HS-27A (cell line): ENCODE measurements at places on chromosomes 16 and 17.

DNA sequence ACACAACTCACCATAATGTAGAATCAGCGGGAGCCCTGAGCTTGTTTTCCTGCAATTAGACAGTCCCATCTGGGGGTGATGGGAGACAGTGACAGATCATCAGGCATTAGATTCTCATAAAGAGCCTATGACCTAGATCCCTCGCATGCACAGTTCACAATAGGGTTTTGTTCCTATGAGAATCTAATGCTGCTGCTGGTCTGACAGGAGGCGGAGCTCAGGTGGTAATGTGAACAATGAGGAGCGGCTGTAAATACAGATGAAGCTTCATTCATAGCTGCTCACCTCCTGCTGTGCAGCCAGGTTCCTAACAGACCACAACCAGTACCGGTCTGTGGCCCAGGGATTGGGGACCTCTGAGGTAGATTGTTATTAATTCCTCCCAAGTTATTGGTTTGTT is 2.9 kb upstream of the DOK4 start:
- no peak for DNase-seq

- no peak for DNase-seq
These were observed 46.4 kb upstream of the KLHDC4 start for GRCh38 chr16:87812200-87812656.

GRCh38 chr16:31141489-31142108 is 6.1 kb upstream of the PRSS8 start:
- DNase-seq = no peak

- no peak for DNase-seq
These were observed 952 bp downstream of the CD300A start for GRCh38 chr17:74467221-74467951.

DNA sequence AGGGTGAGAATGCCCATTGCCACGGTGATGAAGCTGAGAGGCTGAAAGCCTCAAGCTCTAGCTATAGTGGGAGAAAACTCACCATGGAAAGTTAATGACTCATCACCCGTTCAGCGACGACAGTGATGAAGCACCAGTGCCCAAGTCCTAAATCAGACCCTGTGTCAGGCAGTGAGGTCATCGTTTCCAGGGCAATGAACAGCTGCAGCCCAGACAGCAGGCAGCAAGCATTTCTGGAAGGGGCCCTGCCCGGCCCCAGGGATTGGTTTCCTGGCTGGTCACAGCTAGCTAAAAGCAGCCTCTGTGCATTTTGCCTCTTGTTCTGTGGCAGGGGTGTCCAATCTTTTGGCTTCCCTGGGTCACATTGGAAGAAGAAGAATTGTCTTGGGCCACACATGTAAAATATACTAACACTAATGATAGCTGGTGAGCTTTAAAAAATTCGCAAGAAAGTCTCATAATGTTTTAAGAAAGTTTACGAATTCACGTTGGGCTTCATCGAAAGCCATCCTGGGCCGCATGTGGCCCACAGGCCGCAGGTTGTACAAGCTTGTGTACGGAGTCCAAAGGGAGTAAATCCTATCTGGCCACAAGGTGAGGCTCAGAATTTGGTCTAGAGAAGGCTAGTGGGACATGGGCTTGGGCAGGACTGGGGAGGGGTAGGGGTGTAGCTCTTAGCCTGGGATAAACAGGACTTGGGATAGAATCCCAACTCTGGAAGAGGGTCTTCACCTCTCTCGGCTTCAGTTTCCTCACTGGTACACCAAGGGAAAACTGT is 40.6 kb downstream of the MIS12 start:
- DNase-seq = peak; percentile 75

GRCh38 chr17:40536295-40537171 is 28.7 kb downstream of the CCR7 start:
- DNase-seq = no peak

GRCh38 chr16:55622930-55623561 is 32.7 kb upstream of the SLC6A2 start:
- DNase-seq = no peak

DNA sequence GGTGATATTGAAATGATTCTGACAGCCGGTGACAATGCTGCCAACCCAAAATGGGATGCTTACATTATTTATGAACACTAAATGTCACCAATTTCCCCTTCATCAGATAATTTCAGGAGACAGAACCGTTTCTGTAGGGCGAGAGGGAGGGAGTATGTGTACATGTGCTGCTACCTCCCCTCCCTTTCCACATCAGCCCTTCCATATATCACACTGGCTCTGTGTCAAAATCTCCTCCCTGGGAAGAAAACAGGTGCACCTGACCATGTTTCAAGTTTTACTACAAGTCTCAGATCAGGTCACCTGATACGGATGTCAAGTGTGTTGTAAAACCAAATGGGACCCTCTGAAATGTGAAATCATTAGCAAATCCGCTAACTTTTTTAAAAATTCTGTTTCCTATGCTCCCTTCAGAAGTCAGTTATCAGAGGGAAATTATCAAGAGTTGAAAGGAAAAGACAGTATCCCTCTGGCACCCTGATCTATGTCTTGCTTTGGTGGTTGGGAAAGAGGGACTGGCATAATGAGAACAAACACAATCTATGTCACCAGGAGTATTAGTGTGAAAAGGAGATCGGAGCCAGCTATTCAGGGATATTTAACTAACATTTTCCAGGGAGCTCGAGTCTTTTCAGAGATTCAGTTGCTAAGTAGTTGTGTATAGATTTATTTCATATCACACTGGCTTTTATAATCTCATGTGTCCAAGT is 1002.3 kb upstream of the CDH8 start:
- no peak for DNase-seq

- no peak for DNase-seq
These were observed 52.0 kb downstream of the TNFRSF13B start for GRCh38 chr17:16919663-16920627.

DNA sequence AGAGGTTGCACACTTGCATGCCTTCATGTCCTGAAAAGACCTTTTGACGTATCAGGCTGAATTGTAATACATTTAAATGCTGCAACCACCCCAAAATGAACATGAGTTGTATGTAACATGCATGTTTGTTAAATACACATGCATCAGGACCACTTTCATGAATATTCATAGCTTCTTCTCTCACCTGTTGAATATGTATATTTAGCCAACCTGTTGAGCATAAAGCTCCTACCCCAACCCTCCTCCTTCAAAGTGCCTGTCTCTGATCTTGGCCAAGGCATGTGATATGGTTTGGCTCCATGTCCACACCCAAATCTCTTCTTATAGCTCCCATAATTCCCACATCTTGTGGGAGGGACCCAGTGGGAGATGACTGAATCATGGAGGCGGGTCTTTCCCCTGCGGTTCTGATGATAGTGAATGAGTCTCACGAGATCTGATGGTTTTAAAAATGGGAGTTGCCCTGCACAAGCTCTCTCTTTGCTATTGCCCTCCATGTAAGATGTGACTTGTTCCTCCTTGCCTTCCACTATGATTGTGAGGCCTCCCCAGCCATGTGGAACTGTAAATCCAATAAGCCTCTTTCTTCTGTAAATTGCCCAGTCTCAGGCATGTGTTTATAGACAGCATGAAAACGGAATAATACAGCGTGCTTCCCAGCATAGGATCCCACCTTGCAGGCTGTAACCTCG is 3.8 kb upstream of the CRYM start:
- DNase-seq = no peak

- DNase-seq = no peak
These were observed 250.5 kb upstream of the C16orf82 start for GRCh38 chr16:26816266-26816665.

- DNase-seq = no peak
These were observed 99.5 kb upstream of the CDC42EP4 start for GRCh38 chr17:73411313-73411747.

GRCh38 chr17:20026960-20027359 is 17.8 kb downstream of the SPECC1 start:
- DNase-seq = no peak

DNA sequence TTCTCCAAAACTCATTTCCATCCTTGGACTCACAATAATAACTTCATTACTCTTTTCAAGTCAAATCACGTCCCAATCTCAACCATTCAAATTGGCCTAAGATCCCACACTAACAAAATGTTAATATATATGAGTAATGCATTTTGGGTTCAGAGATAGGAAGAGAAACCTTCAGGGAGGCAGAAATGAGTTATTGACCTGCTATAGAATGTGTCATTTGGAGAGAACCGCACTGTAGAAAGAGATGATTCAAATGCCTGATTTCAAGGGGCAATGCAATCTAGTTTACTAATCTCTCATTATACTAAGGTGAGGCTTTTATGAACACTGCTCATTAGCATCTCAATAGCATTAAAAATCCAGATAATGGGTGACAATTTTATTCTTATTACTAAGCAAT is 1595.0 kb upstream of the GOT2 start:
- peak; percentile 11 for DNase-seq

- no peak for DNase-seq
These were observed 1.6 kb downstream of the ASIC2 start for GRCh38 chr17:33291248-33292200.
